ENCODE measurements at places on chromosomes 16 and 17.

DNA sequence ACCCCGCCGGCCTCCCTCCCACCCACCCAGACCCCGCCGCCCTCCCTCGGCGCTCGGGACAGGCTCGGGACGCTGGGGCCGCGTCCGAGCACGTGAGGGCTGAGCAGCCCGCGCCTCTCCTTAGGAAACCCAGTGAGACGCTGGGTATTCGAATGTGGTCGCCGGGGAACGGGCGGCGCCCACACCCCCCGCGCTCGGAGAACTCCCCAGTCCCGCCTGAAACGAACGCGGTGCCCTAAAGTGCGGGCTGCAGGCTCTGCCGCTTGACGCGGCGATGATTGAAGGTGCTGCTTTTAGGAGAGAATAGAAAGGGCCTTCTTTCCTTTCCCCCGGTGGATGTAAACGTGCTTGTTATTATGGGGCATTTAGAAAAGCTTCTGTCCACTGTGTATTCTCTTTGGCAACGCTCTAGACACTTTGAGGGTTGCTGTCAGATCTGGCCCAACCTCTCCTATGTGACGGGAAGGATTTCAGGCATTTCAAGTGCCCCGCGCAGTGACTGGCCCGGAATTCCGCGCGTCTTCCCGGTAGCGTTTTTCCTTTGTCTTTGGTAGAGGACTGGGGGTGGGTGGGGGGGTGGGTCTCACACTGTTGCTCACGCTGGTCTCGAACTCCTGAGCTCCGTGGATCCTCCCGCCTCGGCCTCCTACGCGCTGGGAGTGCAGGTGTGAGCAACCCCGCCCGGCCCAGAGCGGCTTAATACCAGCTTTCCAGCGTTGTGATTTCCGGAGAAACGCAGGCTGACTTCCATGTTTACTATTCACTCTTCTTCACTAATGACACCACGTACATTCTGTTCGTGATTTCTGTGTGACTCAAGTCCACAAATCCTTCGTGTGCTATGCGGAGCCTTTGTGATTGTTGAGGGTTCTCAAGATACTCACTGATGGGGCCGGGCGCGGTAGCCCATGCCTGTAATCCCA, 21.8 kb upstream of the FOXK2 start:
- DNase-seq: no peak

- DNase-seq: no peak
Measured at GRCh38 chr17:6067060-6067459, 3.1 kb upstream of the WSCD1 start.

DNA sequence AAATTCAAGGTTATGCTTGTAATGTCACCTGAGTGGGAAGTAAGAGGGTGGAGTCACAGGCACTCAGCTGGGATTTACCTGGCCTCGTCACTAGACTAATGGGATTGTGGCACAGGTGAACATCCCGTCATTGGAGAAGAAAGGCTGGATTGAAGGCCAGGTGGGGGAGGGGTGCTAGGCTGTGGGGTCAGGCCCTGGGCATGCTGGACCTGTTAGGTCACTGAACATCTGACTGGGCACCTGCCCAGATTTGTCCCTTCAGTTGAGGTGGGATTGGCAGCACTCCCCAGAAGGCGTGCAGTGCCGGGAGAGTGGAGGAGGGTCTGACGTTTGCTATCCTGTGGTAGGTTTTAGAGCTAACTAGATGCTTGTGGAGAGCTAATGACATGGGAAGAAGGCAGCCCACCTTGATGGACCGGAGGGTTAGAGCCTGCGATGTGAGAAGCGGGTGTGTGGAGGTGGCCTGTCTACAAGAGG, 161.5 kb upstream of the ZNF267 start:
- DNase-seq: no peak

DNA sequence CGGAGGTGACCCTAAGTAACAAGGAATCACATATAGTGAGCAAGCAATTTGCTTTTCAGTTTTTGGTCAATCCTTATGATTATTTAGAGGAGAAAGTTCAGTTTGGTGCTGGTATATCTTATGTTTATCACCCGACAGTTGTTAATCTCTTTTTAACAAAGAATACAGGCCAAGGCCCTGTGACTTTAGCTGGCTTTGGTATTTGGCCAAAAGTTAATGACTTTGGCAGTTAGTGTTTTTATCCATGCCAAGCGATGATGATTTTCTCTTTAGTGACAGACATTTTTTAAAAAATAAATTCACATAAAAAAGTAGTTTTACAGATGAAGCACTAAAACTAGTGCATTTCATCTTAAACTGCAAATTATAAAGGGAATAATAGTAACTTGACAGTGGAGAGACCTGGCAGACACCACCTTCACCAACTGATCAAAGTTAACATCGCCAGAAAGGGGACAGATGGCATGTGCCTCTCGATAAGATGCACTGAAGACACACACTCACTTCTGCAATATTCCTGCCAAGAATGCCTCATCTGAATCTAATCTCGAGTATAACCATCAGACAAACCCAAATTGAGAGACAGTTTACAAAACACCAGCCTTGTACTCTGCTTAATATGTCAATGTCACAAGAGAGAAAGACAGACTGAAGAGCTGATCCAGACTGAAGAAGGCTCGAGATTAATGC, 6.9 kb downstream of the DEXI start:
- DNase-seq: no peak

GRCh38 chr17:58331815-58332777, 3.5 kb upstream of the TSPOAP1 start:
- peak; percentile 66 for DNase-seq

- no peak for DNase-seq
Measured at GRCh38 chr17:16593356-16594102, 24.5 kb upstream of the ZNF287 start.

DNA sequence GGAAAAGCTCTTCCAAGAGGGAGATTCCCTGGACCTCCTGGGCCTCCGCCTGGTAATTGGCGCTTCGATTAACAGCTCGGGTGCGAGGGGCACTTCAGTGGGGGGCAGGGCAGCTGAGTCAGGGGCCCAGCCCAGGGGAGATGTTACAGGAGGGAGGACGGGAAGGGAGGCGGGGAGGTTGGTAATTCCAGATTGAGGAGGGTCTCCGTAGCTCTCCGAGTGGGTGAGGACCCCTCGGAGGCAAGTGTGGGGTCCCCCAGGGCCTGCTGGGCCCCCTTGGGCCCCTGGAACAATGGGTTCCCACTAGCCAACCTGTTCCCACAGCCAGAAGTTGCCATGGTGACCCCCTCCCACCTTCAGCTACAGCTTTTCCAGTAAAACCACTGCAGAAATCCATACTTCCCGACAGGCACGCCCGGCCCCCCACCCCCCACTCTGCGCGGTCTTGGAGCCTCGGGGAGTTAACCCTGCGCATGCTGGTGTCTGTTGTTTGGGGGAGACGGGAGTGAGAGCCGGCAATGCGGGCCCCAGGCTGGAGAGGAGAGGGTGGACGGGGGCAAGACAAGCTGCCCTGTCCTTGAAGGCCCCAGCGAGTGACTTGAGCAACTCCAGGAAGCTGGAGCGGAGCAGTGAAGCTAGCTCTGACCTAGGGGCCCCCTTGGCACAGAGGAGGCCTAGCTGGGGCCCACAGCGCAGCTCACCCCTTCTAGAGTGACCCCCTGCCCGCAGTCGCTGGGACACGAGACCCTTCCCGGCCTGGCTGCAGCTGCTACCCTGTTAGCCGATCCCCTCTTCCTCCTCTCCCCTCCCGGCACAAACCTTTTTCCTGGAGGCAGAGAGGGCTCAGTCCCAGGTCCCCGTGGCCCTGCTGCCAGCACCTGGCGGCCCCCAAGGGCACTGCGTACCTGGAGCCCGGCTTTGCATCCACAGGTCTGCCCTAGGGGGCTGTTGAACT, 37.8 kb downstream of the TMEM235 start:
- peak; percentile 43 for DNase-seq

GRCh38 chr16:4415538-4416199, 727 bp downstream of the CORO7 start:
- no peak for DNase-seq

- DNase-seq: no peak
Measured at GRCh38 chr17:78637643-78638420, 60.6 kb upstream of the DNAH17 start.

GRCh38 chr16:19132898-19133297, 19.1 kb downstream of the ITPRIPL2 start:
- DNase-seq: no peak

- DNase-seq: no peak
Measured at GRCh38 chr16:66703406-66704215, 7.1 kb upstream of the CMTM4 start.

DNA sequence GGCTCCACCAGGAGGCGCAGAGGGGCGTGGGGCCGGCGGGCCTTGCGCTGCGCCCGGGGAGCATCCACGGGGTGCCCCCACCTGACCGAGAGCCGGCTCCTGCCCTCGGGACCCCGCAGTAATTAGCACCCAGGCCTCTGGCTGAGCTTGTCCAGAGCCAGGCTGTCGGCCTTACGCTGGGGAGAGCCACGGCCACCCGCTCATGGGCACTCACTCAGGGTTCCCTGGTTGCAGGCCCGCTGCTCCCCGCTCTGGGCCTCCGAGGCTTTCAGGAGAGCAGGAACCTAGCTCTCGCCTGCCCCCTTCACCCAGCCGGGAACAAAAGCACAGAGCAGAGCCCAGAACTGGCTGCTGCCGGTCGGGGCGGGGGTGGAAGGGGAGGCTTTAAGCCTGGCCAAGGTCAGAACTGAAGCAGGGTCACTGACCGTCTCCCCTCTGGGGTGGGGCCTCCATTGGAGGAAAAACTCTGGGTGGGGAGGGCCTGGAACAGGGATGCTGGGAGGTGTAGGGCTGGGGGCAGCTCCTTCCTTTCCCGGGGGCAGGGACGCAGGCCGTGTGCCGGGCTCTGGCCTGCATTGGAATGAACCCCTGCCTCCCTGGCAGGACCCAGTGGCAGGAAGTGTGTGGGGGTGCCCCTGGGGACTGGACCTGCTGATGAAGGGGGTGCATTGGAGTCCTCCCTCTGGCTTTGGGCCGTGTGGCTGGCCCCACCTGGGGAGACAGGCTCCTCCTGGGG, 12.3 kb downstream of the GLIS2 start:
- DNase-seq: peak; percentile 72

DNA sequence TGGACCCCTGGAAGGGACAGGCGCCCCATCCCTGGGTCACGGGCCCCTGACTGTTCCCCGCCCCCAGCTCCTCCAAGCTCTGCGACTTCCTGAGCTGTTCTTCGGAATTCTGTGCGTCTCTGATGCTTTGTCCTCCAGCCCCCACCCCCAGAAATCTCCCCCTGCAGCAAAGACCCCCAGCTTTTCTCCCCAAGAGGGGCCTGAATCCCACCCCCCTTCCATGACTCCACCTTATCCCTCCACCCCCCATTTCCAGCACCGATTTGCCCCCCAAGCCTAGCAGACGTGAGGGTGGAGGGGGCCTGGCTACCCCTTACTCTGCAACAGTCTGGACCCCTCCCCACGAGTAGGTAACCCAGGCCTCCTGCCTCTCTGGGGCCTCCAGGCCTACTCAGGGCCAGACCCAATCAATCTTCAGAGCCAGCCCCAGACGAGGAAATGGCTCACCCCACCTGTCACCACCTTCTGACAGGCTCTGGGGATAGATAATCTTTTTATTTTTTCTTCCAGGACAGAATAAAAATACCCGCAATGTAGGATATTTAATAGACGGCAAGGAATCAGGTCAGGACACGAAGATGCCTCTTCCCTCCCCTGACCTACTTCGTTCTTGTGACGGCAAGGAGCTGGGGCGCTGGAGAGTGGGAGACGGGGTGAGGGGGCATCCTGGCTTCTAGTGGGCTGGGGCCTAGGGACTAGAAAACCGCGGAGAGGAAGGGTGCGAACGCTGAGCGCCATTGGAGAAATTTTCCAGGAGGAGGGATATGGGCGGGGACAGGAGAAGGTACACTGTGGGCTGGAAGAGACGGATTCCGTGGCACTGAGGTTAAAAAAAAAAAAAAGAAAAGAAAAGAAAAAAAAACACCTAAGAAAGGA, 744 bp upstream of the PLXDC1 start:
- no peak for DNase-seq

- no peak for DNase-seq
Measured at GRCh38 chr17:57424777-57425188, 168.5 kb downstream of the MSI2 start.

DNA sequence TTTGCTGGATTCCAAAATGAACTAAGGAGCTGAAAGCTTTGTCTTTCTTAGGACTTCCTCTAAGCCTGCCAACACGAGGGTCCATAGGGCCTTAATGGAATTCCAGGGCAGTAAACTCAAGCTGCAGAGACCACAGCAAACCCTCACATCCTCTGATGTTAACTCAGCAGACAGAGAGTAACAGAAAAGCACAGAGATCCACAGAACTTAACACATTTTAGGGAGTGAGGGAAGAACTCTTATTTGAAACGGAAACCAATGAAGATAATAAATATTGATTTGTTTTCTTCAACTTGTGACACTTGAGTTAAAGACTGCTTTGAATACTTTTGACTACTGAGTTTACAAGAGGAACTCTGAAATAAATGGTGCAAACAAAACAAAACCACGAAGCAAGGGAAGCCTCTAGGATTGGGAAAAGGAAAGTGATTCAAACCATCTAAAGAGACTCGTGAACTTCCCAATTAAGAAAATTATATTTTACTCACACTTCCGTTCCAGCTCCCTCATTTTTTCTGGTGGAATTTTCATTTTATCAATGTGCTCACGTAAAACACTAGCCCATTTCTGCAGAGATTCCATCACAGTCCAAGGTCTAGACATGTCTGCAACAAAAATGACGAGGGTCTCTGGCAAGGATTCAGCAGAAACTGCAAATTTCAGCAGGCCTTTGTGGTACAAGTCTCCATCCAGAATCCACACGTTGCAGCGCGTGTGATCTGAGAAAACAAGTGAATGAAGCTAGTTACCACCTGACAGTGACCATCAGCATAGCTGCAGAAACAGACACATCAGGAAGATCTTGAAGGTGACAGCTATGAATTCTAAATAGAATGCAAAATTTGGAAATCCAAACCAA, 9.2 kb downstream of the DYNC1LI2 start:
- DNase-seq: no peak

- no peak for DNase-seq
Measured at GRCh38 chr16:85601730-85602401, 11.3 kb upstream of the GSE1 start.

- DNase-seq: no peak
Measured at GRCh38 chr16:2022723-2023091, 3.1 kb downstream of the NPW start.

DNA sequence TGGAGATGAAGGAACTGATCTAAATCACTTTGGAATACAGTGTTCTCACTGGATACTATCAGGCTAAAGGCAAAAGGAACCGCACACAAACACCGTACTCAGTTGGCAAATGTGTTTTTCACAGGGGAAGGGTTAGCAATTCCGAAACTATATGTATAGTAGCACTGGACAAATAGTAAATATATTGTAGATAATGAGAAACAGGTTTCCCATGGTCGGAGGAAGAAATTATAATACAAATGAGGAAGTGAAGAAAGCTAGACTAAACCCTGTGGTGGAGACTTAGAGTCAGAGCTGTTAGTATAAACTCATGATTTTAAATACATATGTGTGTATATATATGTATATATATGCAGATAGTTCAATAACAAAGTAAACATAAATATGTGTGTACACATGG, 414.1 kb upstream of the SALL1 start:
- no peak for DNase-seq

- DNase-seq: no peak
Measured at GRCh38 chr17:33506889-33507650, 214.0 kb upstream of the ASIC2 start.
